ENCODE measurements at places on chromosomes 7 and 10.

DNA sequence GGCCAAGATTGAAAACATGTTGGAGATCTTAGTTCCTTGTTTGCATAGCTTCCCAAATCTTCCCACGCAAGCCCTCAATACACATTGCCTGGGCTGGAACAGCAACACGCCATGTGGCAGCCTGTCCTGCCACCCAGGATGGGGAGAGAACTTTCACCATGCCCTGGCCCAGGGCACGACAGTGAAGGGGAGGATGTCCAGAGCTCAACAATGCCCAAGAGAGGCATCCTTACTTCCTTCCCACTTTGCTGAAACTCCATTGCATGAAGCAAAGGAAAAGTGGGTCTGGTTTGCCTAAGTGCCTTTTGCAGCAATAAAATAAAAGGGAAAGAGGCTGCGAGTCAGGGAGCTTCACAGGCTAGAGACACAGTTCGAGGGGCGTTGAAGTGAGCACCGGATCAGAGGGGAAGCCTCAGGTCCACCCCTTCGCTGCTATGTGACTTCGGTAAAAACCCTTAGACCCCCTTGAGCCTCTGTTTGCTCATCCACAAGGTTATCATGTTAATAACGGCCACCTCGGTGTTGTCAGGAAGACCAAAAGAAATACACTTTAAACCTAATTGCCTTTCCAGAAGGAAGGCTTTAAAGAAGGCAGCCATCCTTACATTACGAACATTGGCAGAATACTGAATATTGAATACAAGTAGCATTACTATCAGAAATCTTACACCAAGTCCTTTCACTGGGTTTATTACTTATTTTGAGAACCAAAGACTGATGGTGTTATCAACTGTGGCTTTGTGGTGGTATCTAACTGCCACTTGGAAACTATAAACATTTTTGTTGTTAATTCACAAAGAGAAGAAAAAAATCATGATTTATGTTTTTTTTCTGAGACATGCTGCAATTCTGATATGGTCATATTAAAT lies 133.3 kb downstream of the ICA1 start:
- DNase-seq = no peak

- DNase-seq = no peak
Observed at GRCh38 chr7:129354428-129355157, 79.6 kb upstream of the STRIP2 start.

GRCh38 chr10:29263506-29263905 lies 25.4 kb upstream of the LYZL1 start:
- DNase-seq = no peak

DNA sequence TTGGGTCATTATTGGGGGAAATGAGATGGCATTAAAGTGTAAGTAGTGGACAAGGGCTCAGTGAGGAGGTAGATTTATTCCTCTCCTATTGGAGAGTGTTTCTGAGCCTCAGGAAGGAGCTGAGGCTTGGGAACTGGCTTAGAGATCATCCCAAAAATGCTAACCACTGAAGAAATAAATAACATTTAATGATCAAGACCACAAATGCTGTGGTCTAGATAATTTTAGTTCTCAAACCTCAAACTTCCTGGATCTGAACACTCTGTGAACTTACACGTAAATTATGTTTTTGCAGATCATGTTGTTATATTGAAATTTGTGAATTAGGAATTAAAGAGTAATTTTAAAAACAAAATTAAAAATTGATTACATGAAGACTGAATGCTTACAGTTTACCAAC lies 27.3 kb downstream of the MDFIC start:
- DNase-seq = no peak

DNA sequence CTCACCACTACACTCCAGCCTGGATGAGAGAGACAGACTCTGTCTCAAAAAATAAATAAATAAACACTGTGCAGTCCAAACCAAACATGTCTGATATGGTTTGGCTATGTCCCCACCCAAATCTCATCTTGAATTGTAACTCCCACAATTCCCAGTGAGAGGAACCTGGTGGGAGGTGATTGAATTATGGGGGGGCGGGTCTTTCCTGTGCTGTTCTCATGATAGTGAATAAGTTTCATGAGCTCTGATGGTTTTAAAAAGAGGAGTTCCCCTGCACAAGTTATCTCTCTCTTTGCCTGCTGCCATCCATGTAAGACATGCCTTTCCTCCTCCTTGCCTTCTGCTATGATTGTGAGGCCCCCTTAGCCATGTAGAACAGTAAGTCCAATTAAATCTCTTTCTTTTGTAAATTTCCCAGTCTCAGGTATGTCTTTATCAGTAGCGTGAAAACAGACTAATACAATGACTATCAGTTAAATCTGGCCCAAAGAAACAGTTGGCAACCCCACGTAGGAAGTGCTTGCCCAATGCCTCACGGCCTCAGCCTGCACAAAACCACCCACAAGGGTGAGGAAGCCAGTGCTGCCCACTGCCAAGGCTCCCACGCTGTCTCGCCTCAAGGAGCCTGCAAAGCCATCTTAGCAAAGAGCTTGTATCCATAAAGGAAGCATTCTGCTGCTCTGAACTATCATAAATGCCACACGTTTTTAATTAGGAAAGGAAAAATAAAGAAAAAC lies 64.7 kb downstream of the PIK3AP1 start:
- no peak for DNase-seq

- no peak for DNase-seq
Observed at GRCh38 chr10:45374350-45375052, 485 bp downstream of the ALOX5 start.

DNA sequence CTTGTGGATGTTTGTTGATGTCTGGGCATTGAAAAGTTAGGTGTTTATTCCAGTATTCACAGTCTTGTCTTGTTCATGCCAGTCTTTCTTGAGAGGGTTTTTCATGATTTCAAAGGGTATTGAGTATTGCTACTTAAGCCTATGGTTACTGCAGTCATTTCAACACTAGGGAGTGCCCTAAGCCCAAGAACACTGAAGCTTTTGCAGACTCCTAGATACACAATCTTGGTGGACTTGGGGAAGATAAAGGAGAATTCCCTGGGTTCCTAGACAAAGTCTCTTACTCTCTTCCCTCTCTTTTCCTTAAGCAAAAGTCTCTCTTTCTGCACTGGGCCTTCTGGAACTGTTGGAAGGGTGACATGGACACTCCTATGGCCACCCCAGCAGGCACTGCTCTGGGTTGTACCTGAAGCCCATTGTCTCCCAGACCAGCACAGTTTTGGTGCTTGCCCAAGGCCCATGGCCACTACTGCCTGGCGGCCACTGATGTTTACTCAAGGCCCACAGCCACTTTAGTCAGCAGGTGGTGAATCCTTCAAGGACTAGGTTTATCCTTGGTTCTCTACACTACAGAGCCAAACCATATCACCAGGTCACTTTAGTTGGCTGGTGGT lies 24.9 kb downstream of the SAMD9 start:
- DNase-seq = no peak

DNA sequence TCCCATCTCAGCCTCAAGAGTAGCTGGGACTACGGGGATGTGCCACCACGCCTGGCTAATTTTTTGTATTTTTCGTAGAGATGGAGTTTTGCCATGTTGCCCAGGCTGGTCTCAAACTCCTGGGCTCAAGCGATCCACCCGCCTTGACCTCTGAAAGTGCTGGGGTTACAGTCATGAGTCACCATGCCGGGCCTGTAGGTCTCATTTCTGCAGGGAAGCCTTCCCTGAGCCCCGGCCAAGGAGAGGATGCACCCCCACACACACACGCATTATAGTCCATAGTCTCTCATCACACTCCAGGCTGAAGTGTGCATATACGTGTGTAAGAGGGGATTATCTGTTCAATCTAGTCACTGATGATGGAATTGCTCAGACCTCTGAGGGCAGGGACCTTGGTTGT lies 29.3 kb downstream of the KCNMA1 start:
- no peak for DNase-seq

- DNase-seq = no peak
Observed at GRCh38 chr7:81839708-81840369, 70.0 kb upstream of the HGF start.

- DNase-seq = no peak
Observed at GRCh38 chr7:140229101-140229525, 52.3 kb upstream of the KDM7A start.

DNA sequence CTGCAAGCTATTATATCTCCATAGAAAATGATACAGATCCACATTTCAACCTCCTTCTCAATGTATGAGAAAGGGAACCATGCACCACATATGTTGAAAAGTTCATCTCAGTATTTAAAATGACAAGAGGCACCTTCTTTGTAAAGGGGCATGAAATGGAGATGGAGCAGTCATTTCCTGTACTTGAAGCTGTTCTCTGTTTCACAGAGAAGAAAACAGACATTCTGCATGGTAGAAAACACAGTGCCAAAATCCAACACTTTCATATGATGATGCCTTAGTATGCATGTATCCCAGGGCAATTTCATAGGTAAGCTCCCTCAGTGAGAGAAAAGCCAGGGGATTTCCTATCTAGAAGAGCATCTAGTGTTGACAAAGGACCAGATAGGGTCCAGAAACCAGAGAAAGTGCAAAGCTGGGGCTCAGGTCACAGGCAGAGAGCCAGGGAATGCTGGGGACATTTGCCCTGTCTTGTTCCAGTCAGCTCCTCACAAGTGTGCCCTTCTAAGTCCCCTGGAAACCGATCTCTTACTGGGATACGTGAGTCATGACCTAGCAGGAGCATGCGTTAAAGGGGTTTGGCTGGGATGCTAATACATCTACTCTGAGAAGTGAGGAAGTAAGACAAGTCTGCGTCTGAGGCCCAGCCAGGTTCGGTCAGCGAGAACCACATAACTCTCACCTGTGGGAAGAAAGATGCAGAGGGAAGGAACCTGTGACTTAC lies 118.7 kb downstream of the ICA1 start:
- no peak for DNase-seq

- DNase-seq = no peak
Observed at GRCh38 chr7:1590476-1590875, 20.6 kb upstream of the PSMG3 start.

DNA sequence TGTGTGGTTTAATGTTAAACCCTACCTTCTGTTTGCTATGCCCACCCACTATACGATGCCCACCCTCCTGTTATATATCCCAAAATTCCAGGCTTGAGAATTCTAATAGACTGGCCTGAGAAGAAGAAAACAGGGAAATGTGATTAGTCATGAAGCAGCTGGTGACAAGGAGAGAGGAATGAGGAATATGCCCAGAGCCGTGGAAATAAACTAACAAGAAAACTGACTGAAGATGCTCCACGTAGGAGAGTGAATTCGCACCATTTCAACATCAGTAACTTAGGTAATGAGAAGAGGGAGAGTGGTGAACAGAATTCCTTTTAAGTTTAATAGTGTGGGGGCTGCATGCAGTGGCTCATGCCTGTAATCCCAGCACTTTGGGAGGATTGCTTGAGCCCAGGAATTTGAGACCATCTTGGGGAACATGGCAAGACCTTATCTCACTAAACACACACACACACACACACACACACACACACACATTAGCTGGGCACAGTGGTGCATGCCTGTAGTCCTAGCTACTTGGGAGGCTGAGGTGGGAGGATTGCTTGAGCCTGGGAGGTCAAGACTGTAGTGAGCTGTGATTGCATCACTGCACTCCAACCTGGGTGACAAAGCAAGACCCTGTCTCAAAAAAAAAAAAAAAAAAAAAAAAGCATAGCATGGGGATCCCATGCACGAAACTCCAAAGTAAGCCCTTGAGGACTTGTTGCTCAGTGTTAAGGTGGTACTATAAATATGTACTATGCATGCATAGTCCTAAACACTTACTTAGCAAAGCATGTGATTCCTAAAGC lies 16.1 kb upstream of the SYPL1 start:
- no peak for DNase-seq

DNA sequence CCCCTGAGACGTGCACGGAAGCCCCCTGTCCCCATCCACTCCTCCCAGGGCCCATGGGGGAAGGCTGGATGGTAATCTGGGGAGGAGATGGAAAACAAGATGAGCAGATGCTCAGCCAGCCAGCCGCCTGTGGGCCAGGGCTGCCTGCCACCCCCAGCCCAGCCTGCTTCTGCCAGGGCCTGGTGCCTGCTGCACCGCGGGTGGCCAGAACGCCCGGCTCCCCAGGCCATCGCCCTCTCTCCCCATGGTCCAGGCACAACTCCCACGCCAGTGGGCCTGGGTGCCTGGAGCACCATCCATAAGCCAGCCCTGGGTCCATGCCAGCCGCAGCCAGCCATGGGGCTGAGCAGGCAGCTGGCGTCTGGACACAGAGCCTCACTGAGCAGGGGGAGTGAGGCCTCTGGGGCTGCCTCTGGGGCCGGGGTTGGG lies 57.2 kb upstream of the ELN start:
- DNase-seq = no peak

DNA sequence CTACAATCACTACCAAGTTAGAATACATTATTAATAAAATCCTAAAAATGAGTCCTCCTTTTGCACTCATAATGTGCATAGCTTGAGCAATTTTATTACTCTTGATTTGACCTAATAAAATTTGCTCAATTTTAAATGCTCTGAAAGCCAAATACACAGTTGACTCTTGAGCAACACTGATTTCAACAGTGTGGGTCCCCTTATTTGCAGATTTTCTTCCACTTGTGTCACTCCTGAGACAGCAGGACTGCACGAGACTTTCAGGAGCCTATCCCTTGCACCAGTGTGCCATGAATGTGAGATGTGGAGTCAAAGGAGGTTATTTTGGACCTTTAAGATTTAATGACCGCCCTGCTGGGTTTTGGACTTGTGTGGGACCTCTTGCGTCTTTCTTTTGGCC lies 23.2 kb downstream of the RNF216 start:
- no peak for DNase-seq

- no peak for DNase-seq
Observed at GRCh38 chr10:19775296-19775695, 40.9 kb upstream of the PLXDC2 start.

DNA sequence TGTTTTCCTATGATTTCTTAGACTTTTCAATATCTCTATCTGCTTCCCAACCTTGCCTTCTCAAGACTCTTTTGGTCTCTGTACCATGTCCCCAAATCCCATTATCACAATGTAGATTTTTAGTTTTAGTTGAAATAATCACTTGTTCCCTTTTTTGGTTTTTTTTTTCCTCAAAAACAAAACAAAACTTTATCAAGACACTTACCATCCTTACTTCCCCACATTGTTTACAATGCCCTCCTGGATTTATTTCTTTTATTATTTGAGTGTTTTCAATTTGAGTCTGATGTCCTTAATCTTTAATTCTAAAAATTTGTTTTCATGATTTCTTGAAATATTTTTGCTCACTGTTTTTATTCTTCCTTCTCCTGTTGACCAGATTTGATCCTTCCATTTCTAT lies 112.6 kb downstream of the CPED1 start:
- no peak for DNase-seq

- DNase-seq = no peak
Observed at GRCh38 chr10:106185951-106186350, 978.6 kb downstream of the SORCS1 start.

GRCh38 chr7:152760854-152761748 lies 1.5 kb downstream of the ACTR3B start:
- no peak for DNase-seq

- no peak for DNase-seq
Observed at GRCh38 chr10:47415520-47416304, 31.6 kb upstream of the ZNF488 start.

- DNase-seq = no peak
Observed at GRCh38 chr10:125171402-125172306, 11.3 kb upstream of the CTBP2 start.

DNA sequence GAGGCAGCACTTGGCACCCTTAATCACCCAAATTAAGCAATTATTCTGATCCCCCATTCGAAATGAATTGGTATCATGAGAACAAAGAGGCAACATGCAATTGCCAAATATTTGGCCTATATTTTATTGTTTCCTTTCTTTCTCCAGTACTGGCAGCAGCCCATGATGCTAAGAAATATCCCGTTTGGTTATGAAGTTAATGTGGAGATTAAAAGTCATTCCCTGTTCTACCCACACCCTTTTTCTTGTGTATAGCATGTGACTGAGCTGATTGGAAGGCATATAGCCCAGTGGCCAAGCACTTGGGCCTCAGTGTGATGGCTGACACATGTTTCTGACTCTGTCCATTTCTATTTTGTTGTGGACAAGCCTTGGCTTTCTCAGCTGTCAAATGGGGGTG lies 692.3 kb upstream of the GALNT17 start:
- DNase-seq = no peak

Measured in stimulated activated CD4-positive, alpha-beta T cell treated with anti-CD3 and anti-CD28 coated beads, Interleukin-1b, Interleukin-23, amount 100 ng/mL, for 1 hour (primary cell).